ENCODE measurements at places on chromosomes 16 and 17.

DNA sequence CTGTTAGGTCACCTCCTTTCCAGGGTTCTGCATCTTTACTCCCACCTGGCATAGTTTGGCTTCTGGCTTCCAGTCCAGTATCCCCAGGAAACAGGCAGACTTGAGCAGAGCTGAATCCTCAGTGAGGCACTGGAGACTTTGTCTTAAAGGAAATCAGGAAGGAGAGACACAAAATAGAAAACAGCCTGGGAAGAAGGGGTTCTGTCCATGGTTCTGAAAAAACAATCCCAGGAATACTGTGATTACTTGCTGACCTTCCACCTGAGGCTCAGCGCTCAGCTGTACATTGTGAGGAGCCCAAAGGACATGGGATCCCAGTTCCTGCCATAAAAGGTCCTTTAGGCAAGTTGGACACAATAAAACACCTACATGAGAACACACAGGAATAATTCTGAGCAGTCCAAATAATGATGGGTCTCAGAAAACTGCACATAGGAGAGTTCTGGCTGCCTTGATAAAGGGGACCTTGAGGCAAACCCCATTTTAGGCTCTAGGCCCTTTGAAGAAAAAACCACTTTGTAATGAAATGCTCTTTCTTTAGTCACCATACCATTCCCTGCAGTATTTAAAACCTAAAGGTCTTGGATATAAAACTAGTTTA, 81.4 kb upstream of the CRHR1 start:
- DNase-seq = peak; percentile 33

GRCh38 chr16:56320056-56320455, 105.3 kb downstream of the AMFR start:
- no peak for DNase-seq

DNA sequence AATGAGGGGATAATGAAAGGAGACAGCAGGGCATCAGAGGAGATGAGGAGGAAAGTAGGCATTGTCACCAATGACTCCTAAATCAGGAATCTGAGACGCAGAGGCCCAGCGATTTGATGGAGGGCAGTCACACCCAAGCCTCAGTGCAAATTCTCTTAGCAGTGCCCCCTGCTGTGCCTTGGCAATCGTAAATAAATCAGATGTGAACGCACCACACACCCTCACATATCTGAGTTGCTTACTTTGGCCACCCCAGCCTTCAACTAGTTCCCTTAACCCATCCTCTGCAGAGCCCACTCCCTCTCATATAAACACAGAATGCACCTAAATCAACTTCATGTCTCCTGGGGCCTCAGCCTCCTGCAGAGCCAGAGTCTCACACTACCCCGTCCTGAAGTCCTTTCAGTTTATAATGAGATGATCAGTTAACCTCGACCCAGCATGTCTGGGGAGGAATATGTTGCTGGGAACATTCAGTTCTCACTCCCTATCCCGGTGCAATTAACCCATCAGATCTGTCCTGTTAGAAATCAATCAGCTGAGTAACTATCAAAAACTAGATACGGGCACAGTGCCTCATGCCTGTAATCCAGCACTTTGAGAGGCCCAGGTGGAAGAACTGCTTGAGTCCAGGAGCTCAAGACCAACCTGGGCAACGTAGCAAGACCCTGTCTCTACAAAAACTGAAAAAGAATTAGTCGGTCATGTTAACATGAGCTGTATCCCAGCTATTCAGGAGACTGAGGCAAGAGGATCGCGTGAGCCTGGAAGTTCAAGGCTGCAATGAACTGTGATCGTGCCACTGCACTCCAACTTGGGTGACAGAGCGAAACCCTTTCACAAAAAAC, 78.4 kb downstream of the SLC39A11 start:
- no peak for DNase-seq

DNA sequence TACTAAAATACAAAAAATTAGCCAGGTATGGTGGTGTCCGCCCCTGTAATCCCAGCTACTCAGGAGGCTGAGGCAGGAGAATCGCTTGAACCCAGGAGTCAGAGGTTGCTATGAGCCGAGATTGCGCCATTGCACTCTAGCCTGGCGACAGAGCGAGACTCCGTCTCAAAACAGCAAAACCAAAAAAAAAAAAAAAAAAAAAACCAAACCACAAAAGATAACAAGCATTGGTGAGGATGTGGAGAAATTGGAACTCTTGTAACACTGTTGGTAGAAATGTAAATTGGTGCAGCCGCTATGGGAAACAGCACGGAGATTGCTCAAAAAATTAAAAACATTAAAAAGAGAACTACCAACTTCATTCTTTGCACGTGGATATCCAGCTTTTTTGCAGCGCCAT, 119.4 kb downstream of the OR1D5 start:
- DNase-seq = no peak

DNA sequence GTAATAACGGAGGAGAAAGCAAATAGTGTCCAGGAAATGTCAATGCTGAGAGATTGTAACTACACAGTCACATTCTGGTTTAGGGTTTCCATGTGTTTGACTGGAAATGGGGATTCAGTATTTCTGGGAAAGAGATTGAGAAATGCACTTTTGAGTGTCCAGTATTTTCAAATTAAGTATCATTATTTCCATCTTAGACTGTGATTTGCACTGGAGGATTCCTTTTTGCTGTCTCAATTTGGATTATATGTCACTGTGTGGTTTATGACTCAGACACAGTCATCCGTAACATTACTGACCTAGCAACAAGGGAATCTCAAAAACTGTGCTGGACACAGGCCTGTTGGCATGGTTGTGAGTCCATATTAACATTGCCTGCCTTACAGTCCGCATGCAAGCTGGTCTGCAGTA, 681.4 kb downstream of the CDH11 start:
- DNase-seq = peak; percentile 76

DNA sequence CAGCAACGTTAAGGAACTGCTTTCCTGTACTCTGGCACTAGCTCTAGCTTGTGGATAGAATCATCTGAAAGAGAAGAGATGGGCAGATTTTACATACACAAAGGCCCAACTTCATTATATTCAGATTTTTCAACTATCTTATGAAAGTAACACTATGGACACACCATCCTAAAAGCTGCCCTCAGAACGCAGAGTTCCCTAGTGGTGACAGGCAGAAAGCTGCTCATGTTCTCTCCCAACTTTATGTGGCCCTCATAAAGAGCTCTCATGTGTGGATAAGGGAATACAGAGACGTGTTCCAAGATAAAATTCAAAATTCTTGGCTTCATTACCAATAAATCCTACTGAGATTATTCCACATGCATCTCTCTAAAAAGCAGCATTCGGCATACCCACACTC, 1.5 kb downstream of the CFAP20 start:
- DNase-seq = no peak
